ENCODE measurements at places on chromosomes 12 and 14. TPM values are rescaled to one million over a fixed set of nuclear protein-coding genes. Genes with fewer than 3 reads are reported as not detected.

PIANP gene
- total RNA-seq: not detected

RASSF9 gene
- 0.36 TPM for total RNA-seq

SCN8A gene
- 1.4 TPM for total RNA-seq

HOXC12 gene
- not detected for total RNA-seq

PLEKHD1 gene
- not detected for total RNA-seq

MDP1 gene
- 9.0 TPM for total RNA-seq

CD163L1 gene
- 6.4 TPM for total RNA-seq

IGF1 gene
- total RNA-seq: 248 TPM

All from omental fat pad (tissue), 4 donors.